ENCODE measurements at places on chromosomes 13 and 19. TPM values are rescaled to one million over a fixed set of nuclear protein-coding genes. Genes with fewer than 3 reads are reported as not detected.
A peak's percentile ranks its signal among the peaks of the same experiment; 100 is the strongest.

GRCh38 chr19:49767381-49767780 is 580 bp downstream of the AP2A1 start:
- DNase-seq, result no peak

GRCh38 chr13:32669030-32669646 is 82.9 kb downstream of the PDS5B start:
- no peak for DNase-seq

GRCh38 chr19:30634131-30634830 is 262.1 kb downstream of the ZNF536 start:
- no peak for DNase-seq

- DNase-seq, result no peak
Measured at GRCh38 chr13:86051134-86052103, 252.2 kb upstream of the SLITRK6 start.

DNA sequence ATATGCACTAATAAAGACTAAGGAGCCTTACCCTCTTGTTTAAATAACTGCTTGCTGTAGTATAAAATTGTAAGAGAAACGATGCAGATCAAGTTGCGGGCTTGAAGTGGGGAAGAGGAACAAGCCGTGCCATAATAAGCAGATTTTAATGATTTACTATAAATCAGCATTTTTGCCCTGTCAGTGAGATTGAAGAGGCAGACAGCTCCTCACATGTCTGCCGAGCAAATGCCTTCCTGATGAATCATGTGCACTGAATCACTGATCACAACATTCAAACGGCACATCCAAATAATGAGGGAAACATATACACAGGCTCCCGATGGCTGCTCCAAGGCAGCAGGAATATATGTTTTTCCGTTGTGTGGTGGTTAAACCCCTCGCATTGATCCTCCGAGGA is 282.9 kb downstream of the TSHZ3 start:
- no peak for DNase-seq

- no peak for DNase-seq
Measured at GRCh38 chr19:41000310-41000737, 9.2 kb downstream of the CYP2B6 start.

GRCh38 chr19:58554494-58555368 is at the start of gene CHMP2A:
Gene CHMP2A (minus strand): TSS chr19:58555105. CDS start chr19:58554212, 893 bp downstream.
- DNase-seq, result peak; percentile 97

GRCh38 chr19:4831304-4831978 is at the start of gene TICAM1:
Gene TICAM1 (minus strand): TSS chr19:4831712. CDS start chr19:4818377, 13,335 bp downstream.
- DNase-seq, result no peak

- DNase-seq, result no peak
Measured at GRCh38 chr19:6484831-6485230, 3.2 kb upstream of the DENND1C start.

- DNase-seq, result no peak
Measured at GRCh38 chr13:97573011-97573410, 139.0 kb downstream of the RAP2A start.

GRCh38 chr19:18049385-18049784 is 37.3 kb downstream of the IL12RB1 start:
- no peak for DNase-seq

DNA sequence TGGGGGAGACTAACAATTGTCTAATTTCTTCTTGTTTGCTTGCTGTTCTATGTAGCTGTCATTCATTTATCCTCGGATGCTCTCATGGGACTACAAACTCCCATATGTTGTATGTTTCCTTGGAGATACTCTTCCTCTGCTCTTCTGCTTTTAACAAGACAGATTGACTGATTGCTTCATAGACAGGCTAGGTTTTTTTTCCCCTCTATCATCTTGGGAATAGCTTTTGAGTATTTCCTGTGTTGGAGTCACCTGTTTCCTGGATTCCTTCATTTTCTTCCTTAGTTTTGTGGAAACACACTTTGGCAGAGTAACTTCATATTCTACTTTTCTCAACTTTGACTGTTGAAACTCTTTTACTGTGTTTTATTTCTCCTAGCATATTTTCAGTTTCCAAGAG is 27.6 kb downstream of the EDNRB start:
- DNase-seq, result no peak

DNA sequence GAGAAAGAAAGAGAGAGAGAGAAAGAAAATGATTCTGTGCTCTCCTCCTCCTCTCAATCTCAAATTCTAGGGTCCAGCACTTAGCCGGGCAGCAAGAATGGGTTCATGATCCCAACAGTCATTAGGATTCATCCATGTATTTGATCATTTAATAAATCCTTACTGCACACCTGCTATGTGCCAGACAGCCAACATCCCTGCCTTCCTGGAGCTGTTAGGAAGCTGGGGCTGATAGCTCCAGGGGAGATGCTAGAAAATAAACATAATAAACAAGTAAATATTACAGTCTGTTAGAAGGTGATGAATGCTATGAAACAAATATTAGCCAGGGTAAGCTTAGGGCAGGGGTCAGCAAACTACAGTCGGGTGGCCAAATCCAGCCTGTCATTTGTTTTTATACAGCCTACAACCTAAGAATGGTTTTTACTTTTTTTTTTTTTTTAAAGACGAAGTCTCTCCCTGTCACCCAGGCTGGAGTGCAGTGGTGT is 9.9 kb upstream of the ACP7 start:
- no peak for DNase-seq

DNA sequence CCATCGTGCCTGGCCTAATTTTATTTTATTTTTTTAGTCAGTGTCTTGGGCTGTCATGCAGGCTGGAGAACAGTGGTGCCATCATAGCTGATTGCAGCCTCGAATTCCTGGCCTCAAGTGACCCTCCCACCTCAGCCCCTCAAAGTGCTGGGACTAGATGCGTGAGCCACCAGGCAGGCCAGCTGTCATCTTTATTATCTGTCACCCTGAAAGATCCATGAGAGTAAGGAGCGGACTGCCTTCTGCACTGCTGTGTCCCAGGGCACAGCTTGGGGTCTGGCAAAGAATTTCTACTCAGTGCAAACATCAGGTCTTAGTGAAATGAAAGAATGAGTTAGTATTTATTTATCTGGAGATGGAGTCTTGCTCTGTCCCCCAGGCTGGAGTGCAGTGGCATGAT is 9.5 kb upstream of the TLE5 start:
- DNase-seq, result no peak

DNA sequence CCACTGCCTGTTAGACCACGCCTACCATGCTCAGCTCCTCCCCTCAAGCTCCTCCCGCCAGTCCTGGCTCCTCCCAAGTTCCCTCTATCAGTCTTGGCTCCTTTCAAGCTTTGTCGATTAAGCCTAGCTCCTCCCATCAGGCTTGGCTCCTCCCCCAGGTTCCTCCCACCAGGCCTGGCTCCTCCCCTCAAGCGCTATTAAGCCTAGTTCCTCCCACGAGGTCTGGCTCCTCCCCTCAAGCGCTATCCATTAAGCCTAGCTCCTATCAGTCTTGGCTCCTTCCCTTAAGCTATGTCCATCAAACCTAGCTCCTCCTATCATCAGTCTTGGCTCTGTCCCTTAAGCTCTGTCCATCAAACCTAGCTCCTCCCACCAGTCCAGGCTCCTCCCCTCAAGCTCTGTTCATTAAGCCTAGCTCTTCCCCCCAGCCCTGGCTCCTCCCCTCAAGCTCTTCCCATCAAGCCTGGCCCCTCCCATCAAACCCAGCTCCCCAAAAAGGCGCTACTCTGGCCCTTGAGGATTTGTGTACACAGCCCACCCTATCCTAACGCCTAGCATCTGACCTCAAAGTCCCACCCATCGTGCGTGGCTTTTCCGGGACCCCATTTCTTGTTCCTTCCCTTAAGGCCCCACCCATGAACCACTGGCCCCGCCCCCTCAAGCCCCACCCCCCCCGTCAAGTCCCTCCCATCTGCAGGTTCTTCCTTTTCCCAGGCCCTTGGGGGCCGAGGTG is 10.0 kb downstream of the CAMSAP3 start:
- DNase-seq, result no peak

DNA sequence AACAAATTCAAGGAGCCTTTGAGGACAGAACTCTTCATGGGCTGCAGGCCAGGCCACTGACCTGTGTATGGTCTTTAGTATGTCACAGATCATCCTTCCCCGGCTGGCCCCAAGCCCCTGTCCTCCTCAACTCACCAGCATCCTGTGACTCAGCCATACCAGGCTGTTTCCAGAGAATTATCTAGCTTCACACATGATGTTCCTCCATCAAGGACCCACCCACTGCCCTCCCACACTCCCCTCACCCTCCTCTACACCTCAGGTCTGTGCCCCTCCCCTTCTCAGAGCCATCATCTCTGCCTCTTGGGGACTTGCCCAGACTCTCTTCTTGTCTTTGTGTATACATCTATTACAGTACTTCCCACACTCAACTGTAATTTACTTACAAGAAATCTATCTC is 14.7 kb downstream of the DCT start:
- DNase-seq, result no peak

DNA sequence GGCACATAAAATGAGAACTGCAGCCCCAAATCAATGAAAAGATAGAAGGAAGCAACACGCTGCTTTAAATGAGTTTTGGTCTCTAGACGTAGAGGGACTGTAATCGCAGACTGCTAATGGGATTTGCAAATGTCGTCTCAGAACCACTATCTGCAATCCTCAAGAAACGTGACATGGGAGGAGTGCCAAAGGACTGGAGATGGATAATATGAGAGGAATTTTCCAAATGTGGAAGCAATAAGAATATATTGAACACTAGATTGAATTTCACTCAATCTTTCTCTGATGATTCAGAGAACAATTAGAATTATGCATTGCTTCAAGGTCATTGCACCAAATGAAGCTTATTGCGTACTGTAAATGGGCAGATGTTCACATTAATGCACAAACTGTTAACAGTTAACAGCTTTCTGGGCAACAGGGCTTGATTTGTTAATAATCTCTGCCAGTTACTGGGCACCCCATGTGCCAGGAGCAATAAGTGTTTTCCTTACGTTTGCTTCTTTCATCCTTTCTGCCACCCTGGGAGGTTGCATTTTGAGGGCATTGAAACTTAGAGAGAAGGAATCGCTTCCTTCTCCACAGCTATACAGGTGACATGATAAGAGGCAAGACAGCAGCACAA is 62.8 kb upstream of the WASF3 start:
- DNase-seq, result no peak

DNA sequence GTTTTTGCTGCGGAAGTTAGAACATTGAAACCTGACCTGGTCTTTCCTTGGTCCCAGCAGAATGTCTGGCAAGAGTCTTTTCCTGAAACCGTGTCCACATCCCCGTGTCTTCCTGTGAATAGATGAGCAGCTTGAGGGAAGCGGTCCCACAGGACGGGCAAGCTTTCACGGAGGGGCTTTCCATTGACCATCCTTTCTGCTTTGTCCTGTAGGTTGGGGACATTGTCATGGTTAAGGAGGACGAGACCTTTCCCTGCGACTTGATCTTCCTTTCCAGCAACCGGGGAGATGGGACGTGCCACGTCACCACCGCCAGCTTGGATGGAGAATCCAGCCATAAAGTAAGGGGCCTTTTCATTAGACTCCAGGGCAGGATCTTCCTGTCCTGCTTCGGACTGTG is 126.0 kb downstream of the ATP11A start:
- no peak for DNase-seq

GRCh38 chr13:42114278-42114677 is 65.8 kb downstream of the DGKH start:
- no peak for DNase-seq

DNA sequence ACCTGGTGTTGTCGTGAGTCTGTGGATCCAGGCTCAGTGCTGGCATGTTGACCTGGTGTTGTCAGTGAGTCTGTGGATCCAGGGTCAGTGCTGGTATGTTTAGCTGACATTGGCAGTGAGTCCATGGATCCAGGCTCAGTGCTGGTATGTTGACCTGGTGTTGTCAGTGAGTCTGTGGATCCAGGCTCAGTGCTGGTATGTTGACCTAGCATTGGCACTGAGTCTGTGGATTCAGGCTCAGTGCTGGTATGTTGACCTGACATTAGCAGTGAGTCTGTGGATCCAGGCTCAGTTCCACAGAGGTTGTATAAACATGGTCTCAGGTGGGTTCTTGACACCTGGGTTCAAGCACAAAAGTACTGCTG is 16.8 kb upstream of the PDCD2L start:
- DNase-seq, result no peak

- no peak for DNase-seq
Measured at GRCh38 chr13:43555667-43556066, 231.1 kb downstream of the ENOX1 start.

- no peak for DNase-seq
Measured at GRCh38 chr19:38381138-38381537, 6.7 kb downstream of the GGN start.

DNA sequence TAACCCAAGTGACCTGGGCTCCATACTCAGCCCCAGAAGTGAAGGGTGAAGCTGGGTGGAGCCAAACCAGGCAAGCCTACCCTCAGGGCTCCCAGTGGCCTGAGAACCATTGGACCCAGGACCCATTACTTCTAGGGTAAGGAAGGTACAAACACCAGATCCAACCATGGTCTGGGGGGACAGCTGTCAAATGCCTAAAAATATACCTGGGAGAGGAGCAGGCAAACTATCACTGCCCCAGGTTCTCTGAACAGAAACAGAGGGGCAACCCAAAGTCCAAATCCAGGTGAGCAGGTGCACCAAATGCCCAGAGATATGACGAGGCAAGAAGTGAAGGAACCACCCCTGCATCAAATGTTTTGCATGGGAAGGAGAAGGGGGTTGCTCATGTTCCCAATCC is 6.1 kb upstream of the CEACAM7 start:
- no peak for DNase-seq

GRCh38 chr13:79528356-79528755 is 47.4 kb downstream of the NDFIP2 start:
- no peak for DNase-seq

DNA sequence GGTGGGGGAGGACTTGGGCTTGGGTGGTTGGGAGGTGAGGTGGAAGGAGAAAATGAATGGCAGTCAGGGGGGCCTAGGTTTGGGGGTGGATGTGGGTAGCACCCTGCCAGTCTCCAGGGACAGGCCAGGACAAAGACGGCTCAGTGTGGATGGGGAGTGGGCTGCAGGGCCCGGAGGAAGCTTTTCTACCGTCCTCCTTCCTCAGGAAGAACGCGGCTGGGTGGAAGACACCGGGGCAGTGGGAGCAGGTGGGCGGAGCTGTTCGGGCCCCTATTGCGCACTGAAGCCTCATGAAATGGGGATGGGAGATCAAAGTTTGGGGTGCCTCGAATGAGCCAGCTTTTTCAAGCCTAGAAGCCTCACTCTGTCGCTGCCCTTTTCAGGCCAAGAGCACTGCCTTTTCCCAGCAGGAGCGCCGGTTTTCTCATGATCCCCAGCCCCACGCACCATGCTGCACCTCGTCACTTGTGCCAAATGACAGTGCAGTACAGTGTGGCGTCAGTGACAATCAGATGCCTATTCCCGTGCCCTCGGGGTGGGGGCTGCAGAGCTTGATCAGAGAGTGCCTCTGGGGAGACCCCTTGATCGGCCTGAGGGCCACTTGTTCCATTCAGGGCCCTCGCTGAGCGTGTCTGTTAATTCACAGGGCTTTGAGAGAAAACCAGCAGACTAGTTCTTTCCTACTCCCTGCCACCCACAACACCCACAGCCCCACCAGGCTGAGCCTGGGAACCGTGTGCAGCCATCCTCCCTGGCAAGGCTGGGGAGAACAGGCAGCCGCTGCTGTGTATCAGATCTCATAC is 1.5 kb downstream of the CALM3 start:
- no peak for DNase-seq

CABP5 gene
- not detected for total RNA-seq

SPACA4 gene
- total RNA-seq, result not detected

CGB8 gene
- total RNA-seq, result not detected

CDX2 gene
- total RNA-seq, result 2.4 TPM

FFAR3 gene
- total RNA-seq, result not detected

LCP1 gene
- total RNA-seq, result 7.6 TPM

ARHGEF18 gene
- 36.5 TPM for total RNA-seq

ZNF549 gene
- 10.6 TPM for total RNA-seq

LPAR2 gene
- 115 TPM for total RNA-seq

COX6B2 gene
- 0.16 TPM for total RNA-seq

ZNF30 gene
- 7.2 TPM for total RNA-seq

C1QTNF9B gene
- not detected for total RNA-seq

CDADC1 gene
- 13.9 TPM for total RNA-seq

EFNB2 gene
- 83.1 TPM for total RNA-seq

NCAN gene
- 13.8 TPM for total RNA-seq
